ENCODE measurements at places on chromosomes 7 and 10. TPM values are rescaled to one million over a fixed set of nuclear protein-coding genes. Genes with fewer than 3 reads are reported as not detected.

- DNase-seq = no peak
Measured at GRCh38 chr10:125006921-125007426, 65.1 kb downstream of the ZRANB1 start.

GRCh38 chr7:151700586-151701165, 176.2 kb downstream of the PRKAG2 start:
- DNase-seq = no peak

Gene HMX2
- polyA plus RNA-seq = 1.6 TPM

Gene ZNF425
- polyA plus RNA-seq = 7.9 TPM
